ENCODE measurements at places on chromosomes 11 and 22. TPM values are rescaled to one million over a fixed set of nuclear protein-coding genes. Genes with fewer than 3 reads are reported as not detected.

GRCh38 chr11:96470521-96470920, 80.7 kb downstream of the JRKL start:
- no peak for DNase-seq

DNA sequence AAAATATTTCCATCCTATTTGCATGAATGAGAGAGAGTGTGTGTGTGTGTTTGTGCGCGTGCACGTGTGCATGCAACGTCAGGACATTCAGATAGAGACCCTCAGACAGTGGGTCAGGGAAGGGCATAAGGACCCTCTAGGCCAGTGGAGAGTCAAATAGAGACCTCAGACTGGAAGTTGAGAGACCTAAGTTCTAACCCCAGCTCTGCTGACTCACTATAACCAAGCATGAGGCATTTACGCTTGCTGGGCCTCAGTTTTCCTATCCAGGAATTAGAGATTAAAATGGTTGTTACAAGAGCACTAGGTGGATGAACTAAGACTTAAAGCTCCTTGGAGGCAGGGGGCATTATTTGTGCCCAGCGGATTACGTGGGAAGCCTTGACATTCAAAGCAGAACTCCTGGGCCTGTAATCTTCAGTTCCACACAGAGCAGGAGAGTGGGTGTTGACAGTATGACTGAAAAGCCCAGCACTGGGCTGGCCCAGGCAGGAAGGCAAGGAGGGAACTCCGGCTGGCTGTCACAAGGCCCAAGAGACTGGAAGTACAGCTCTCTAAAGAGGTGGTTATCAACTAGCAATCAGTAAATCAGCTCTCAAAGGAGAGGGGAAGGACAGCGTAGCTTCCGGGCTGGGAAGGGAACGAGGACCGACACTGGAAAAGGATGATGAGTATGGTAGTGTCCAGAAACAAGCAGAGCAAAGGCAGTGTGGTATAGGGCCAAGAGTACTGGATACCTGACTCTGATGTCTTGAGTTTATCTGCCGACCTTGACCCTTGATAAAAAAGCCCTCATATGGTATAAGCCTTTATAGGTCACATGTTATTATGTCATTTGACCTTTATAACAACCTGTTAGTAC, 9.2 kb downstream of the RHOG start:
- no peak for DNase-seq

DNA sequence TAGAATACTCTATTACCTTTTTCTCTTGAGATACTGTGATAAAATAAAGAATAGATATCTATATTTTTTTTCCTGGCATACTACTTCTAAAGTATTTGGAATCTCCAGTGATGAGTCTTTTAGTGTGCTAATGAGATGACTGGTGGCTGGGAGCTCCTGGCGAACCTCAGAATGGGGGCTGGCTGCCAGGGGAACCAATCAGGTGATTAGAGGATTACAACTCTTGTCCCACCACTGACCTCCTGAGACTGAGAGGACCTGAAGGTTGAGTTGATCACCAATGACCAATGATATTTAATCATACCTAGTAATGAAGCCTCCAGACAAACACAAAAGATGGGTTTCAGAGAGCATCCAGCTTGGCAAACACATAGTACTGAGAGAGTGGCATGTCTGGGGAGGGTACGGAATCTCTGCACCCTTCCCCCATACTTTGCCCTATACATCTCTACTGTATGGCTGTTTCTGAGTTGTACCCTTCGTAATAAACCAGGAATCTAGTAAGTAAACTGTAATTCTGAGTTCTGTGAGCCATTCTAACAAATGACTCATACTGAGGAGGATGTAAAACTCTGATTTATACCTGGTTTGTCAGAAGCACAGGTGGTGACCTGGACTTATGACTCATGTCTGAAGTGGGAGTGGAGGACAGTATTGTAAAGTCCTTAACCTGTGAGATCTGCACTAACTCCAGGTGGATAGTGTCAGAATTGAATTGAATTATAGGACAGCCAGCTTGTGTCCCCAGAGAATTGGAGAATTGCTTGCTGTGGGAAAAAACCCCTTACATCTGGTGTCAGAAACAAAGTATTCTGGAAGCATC, 325.3 kb upstream of the LRRC4C start:
- no peak for DNase-seq

DNA sequence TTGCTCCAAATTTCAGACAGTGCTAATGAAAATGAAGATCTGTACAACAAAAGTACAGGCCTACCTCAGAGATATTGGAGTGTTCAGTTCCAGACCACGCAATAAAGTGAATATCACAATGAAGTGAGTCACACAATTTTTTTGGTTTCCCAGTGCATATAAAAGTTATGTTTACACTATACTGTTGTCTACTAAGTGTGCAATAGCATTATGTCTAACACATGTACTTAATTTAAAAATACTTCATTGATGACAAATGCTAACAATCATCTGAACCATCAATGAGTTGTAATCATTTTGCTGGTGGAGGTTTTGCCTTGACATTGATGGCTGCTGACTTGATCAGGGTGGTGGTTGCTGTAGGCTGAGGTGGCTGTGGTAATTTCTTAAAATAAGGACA, 60.6 kb upstream of the E2F8 start:
- no peak for DNase-seq

DNA sequence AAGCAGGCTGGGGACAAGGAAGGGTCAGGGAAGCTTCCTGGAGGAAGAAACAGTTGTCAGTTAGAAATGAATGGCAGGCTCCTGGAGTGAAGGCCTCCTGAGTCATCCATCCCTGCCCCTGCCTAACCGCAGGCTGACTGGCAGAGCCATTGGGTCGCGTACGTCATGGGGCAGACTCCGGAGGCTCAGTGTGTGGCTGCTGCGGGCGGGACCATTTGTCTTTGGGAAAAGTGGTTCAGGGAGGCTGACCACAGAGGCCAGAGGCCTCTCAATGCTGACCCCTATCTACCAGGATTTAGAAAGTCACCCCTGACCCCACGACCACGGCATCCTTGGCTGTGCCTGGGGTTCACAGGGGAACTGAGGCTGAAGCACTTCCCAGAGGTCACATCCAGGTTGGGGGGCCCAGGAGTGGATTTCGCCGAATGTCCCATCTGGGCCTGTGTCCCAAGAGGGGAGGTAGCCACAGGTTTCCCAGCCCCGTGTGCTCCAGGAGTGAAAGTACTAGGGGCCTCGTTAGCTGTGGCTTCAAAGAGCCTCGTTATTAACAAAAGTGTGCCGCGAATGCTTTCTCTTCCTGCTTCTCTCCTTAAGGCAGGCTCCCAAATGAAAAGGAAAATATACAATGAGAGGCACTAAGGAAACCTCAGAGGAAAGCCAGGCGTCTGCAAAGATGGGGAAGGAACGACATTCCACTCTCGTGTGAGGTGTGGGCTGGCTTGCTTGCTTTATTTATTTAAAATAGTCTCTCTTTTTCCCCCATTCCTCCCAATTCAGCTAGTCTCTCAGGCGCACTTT, 58.9 kb downstream of the FLRT1 start:
- no peak for DNase-seq

DNA sequence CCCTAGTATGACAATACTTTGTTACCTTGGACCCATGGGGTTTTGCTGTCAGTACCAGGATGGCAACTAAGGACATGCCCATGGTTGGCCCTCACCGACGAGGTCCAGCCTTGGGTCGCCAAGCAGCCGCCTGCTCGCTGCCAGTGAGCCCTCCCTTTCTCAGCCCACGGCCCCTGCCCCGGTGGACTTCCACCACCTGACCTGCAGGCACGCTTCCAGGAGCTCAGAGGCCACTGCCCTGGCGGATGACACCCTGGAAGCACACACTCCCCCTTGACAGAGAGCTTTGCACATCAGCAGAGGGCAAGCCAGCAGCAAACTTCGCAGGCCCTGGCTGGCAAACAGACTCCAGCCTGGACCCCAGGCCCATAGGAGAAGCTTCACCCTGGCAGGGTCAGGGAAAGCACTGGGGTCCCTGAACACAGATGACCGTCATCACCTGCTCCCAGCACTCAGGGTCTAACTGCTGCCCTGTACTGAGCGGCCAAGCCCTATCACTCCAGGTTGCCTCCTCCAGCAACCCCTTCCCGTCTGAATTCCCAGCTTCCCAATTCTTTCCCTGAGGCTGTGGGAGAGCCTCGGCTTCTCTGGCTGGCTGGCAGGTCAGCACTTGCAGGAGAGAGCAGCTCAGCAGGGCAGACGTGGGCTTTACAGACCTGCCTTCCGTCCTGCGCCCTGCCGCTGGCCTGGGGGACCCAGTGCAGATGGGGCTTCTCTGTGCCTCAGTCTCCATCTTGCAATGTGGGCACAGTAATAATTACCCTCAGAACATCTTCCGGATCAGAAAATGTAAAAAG, 2.7 kb upstream of the PPARA start:
- DNase-seq = no peak

Gene STIM1
- total RNA-seq = 101 TPM

Gene RAB36
- total RNA-seq = 1.2 TPM

All from naive thymus-derived CD8-positive, alpha-beta T cell (primary cell).